ENCODE measurements at places on chromosomes 7 and 10. TPM values are rescaled to one million over a fixed set of nuclear protein-coding genes. Genes with fewer than 3 reads are reported as not detected.

The MSS51 gene
- 0.36 TPM for polyA plus RNA-seq

The TRIM74 gene
- polyA plus RNA-seq: not detected

The CTAGE15 gene
- polyA plus RNA-seq: not detected

The FIGNL1 gene
- polyA plus RNA-seq: 11.3 TPM

The TMEM270 gene
- polyA plus RNA-seq: not detected

The RTKN2 gene
- 1.2 TPM for polyA plus RNA-seq

The NANOS1 gene
- 1.4 TPM for polyA plus RNA-seq

The GJD4 gene
- not detected for polyA plus RNA-seq

The ANKIB1 gene
- polyA plus RNA-seq: 33.0 TPM

The PDK4 gene
- polyA plus RNA-seq: 1.4 TPM

The VIPR2 gene
- polyA plus RNA-seq: not detected

The ZMYND11 gene
- 24.6 TPM for polyA plus RNA-seq

The PLCE1 gene
- polyA plus RNA-seq: 0.48 TPM
